ENCODE measurements at places on chromosomes 5 and 9. TPM values are rescaled to one million over a fixed set of nuclear protein-coding genes. Genes with fewer than 3 reads are reported as not detected.

NRG2 gene
- not detected for total RNA-seq

CDKN2A gene
- total RNA-seq, result 34.2 TPM

ADGRD2 gene
- total RNA-seq, result not detected

TAF7 gene
- total RNA-seq, result 73.7 TPM

ZNF883 gene
- total RNA-seq, result 0.55 TPM

CCL28 gene
- 18.4 TPM for total RNA-seq

PPP3R2 gene
- not detected for total RNA-seq

PCDH12 gene
- total RNA-seq, result 0.77 TPM
